ENCODE measurements at places on chromosomes 11 and 22.

- peak; percentile 65 for DNase-seq
These were observed 4.3 kb upstream of the OSBPL5 start for GRCh38 chr11:3169255-3170043.

DNA sequence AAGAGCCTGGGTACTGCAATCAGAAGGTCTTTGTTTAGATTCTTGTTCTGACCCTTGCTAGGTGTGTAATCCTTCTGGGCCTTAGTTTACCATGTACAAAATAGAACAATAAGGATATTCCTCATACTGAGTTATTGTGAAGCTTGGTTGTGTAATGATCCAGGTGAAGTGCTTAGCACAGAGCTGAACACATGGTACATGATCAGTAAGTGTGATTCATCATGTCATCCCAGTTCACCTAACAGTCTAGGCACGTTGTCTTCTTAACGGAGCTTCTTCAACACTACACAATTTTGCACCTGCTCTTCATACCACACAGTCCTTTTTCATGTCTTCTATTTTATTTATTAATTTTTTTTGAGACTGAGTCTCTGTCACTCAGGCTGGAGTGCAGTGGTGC lies 234.3 kb upstream of the TENM4 start:
- no peak for DNase-seq

DNA sequence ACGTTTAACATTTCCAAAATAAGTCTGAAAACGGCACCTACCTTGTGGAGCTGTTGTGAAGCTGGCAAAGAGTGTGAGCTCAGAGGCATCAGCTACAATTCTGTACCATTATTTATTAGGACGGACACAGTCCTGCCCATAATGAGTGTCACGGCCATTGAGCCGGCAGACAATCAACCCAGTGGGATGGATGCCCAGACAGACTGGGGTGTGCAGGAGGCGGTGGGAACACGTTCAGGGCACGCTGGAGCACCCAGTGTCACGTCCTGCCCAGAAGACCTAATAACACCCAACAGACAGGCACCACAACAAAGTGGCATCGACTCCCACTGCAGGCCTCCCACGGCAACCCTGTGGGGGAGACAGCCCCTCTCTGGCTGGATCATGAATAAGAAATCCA lies 34.5 kb downstream of the TPST2 start:
- no peak for DNase-seq

DNA sequence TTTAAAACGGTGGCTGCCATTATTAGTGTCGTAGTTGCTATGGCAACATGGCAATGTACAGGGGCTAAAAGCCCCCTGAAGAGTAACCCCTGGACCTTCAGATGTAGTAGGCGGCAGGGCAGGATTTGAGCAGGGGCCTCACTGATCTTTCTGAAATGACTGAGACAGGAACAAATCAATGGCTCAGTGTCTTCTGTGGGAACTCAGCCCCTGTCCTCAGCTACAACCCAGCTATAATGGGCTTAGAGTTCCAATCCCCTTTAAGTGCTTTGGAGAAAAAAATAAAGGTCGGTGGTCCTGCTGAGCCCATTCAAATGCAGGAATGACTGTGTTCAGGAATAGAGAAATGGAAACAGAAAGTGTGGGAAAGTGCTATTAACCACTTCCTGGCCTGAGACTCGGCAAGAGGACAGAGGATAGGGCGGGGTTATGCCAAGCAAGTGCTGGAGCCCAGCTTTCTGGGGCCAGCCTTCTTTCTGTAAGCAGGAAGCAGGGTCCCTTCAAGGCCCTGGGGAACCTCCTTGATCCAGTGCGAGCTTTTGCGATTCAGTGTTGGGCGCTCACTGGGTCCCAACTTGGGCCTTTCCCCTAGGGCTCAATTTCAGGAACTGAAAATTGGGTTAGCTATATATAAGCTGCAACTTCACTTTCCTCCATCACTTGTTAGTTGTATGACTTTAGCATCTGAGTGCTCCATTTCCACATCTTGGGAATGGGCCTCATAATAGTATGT lies 6.1 kb upstream of the CD82 start:
- no peak for DNase-seq

DNA sequence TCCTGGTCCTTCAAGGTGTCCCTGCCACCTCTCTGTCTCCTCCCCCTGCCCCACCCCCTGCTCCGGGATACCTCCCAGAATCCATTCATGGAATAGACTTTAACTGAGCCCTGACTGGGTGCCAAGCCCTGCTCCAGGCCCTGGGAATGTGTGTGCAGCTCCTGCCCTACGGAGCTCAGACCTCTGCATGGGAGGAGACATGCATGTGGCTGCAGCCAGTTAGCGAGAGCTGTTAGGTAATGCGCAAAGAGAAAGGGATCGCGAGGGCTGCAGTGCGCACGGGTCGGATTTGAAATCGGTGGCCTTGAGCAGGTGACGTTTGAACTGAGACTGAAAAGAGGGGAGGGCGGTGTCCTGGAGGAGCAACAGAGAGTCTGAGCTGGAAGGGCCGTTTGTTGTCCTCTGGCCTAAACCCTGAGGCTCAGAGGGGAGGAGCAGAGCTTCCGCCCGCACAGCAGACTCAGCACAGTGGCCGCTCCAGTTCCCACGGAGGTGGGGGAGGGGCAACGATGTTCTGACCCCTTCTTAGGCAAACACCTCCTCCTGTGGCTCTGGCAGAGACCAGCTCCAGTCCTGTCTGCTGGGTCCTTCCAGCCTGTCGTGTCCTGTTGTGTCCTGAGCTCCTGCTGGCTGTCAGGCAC lies 19.8 kb upstream of the LRRC10B start:
- no peak for DNase-seq

- DNase-seq: no peak
These were observed 15.4 kb upstream of the SOX10 start for GRCh38 chr22:37999640-38000272.

- DNase-seq: no peak
These were observed 19.5 kb downstream of the MN1 start for GRCh38 chr22:27782088-27782487.

DNA sequence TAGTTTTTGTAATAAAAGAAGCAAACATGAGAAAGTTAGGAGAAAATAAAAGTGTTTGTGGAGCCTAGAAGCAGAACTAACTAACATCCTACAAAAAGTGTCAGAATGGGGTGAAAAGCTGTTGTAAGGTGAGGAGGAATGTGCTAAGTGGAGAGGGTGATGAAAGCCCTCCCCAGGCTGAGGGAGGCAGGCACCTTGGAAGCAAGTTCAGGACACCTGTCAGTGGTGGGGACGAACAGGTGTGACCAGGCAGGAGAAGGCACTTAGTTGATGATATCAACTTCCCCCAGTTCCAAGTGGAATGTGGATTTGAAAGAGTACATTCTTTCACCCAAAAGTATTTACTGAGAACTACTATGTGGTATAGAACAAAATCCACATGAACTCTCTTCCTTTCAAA lies 18.7 kb upstream of the BMAL1 start:
- no peak for DNase-seq

GRCh38 chr11:116857936-116858335 lies 20.5 kb upstream of the APOA1 start:
- DNase-seq: no peak

DNA sequence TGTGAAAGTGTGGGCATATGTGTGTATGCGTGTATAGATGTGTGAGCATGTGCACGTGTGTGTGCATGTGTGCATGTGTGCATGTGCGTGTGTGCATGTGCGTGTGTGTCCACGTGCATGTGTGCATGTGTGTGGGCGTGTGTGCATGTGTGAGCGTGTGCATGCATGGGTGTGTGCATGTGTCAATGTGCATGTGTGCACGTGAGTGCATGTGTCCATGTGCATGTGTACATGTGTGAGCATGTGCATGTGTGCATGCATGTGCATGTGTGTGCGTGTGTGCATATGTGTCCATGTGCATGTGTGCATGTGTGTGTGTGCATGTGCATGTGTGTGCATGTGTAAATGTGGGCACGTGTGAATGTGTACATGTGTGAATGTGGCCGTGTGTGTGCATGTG lies 95.3 kb downstream of the ST3GAL4 start:
- no peak for DNase-seq

GRCh38 chr11:58513747-58514367 lies 6.0 kb upstream of the OR5B21 start:
- DNase-seq: no peak

DNA sequence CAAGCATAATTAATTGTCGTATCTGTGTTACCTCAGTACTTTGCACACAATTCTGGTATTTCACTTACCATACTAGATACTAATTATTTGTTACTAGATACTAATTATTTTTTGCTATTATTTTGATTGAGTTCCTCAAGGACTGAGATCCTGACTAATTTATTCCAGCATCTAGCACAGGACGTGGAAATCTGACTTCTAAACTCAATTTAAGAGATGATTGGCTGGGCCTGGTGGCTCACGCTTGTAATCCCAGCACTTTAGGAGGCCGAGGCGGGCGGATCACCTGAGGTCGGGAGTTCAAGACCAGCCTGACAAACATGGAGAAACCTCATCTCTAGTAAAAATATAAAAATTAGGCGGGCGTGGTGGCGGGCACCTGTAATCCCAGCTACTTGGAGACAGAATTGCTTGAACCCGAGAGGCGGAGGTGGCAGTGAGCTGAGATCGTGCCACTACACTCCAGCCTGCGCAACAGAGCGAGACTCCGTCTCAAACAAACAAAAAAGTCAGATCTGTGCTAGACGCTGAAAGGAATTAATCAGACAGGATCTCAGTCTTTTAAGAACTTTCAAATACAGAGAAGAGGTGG lies 527 bp upstream of the MRPL48 start:
- peak; percentile 59 for DNase-seq

GRCh38 chr11:19676475-19677380 lies 35.9 kb upstream of the NAV2 start:
- DNase-seq: no peak

GRCh38 chr11:70807195-70807543 lies 408.8 kb downstream of the CTTN start:
- no peak for DNase-seq

DNA sequence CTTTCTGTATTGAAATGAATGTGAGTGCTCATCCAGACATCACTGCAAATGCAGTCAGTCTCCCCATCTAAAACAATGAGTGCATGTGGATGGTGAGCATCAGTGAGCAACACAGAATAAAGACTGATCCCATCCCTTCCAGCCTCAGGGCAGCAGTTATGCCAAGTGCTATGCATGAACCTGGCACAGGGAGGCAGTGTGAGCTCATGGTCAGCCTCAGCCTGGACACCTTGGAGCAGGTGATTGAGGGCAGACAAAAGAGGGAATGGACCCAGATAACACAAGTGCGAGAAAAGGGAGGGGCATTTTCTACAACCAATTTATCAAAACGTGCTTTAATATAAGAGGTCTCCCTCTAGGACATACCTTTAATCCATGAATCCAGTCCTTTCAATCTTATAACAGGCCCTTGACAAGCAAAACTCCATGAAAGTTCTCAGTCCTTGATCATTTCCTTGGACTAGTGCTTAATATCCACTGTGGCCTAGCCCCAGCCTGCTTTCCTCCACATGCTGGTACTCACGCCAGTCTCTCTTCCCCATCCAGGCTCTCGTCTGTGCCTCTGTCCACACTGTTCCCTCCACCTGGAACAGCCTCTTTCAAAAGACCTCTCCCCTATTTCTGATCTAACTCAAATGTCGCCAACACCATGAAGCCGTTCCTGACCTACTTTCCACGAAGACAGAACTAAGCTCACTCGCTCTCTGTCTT lies 50.5 kb upstream of the LRRC55 start:
- no peak for DNase-seq

DNA sequence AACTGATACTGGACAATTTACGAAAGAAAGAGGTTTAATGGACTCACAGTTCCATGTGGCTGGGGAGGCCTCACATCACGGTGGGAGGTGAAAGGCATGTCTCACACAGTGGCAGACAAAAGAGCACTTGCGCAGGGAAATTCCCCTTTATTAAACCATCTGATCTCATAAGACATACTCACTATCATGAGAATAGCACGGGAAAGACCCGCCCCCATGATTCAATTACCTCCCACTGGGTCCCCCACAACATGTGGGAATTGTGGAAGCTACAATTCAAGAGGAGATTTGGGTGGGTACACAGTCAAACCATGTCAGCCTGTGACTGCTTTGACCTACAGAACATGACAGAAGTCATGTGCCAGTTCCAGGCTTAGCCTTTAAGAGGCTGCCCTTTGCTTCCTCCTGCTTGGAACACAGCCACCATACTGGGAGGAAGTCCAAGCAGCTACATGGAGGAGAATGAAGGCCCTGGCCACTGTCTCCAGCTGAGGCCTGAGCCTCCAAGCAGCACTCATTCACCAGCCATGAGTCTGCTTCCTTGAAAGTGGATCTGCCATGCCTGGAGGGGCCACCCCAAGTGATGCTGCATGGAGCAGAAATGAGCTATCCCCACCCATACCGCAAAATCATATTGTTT lies 10.9 kb upstream of the GAL start:
- DNase-seq: no peak

DNA sequence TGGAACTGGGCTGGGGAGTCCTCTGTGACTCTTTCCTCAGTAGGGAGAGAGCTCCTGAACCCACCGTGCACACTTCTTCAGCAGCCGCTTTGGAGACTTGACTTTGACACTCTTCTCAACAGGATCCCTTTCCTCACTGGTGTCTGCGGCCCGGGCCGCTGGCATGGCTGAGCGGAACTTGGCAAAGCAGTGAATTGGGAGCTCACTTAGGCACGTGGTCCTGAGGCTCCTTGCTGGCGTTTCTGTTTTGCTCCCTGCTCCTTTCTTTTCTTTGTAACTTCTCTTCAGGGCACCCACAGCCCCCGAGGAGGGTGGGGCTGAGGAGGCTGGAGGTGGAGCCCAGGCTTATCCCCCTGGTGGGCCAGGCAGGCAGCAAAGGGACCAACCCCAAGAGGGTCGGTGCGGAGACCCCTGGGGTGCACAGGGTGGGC lies 8.4 kb upstream of the KCNQ1OT1 start:
- no peak for DNase-seq

- no peak for DNase-seq
These were observed at the start of gene GAB2 for GRCh38 chr11:78417175-78417887. GAB2 (minus strand) TSS chr11:78417820; CDS start chr11:78417720, 100 bp downstream.

GRCh38 chr22:26714971-26715370 lies 57.6 kb downstream of the MIAT start:
- DNase-seq: no peak

- DNase-seq: peak; percentile 78
These were observed 695 bp downstream of the PEX26 start for GRCh38 chr22:18078329-18079041.

- DNase-seq: no peak
These were observed 329.9 kb upstream of the NCAM1 start for GRCh38 chr11:112631333-112631732.
